ENCODE measurements at places on chromosomes 1 and 21.

GRCh38 chr1:74728736-74729135 lies 4.1 kb downstream of the CRYZ start:
- DNase-seq = no peak

DNA sequence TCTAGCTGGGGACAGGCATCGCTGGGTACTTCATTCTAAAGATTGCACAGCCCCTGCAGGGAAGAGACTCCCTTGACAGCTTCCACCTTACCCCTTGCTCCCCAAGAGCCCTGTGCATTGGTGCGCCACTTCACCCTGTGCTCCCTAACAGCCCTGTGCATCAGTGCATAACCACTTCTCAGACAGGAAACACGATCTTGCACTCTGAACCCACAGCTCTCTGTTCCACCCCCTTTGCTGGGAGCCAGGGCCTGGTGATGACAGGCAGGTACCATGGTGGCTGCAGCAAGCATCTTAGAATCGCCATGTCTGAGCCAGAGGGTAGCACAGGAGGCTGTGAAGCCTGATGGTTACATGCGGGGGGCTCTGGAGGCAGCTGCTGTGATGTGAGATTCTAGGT lies 5.0 kb downstream of the ALPL start:
- no peak for DNase-seq

DNA sequence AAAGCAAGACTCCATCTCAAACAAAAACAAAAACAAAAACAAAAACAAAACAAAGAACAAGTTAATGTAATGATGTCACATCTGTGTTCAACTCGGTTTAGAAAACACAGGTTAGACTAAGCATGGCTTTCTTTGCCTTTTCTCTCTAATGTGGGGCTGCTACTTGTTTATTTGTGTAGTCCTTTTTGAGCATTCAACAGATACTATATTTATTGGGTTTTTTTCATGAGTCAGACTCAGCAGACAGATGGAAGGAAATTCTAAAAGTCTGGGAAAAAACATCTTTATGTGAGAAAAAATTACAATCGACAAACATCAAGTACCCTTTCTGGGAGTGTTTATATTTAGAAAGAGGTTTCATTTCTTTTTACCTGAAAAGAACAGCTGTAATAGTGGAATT lies 22.3 kb upstream of the OTUD3 start:
- no peak for DNase-seq

DNA sequence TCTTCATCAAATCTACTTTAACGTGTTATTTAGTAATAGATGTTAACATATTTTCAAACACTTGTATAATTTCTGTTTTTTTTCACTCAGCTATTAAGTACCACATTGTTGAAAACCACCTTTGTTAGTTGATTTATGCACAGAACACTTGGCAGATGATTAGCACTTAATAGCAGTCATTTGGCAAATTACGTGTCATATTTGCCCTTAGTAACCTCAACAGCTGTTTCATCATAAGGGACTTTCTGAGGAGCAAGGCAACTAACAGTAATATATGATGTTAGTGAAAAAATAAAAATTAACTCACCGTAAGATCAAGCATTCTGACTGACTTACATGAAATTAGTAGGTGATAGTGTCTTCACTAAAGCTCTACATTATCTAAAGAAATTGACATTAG lies 186.4 kb downstream of the HMCN1 start:
- DNase-seq = no peak

- DNase-seq = no peak
These were observed 3.6 kb downstream of the FAM89A start for GRCh38 chr1:231036416-231036815.

DNA sequence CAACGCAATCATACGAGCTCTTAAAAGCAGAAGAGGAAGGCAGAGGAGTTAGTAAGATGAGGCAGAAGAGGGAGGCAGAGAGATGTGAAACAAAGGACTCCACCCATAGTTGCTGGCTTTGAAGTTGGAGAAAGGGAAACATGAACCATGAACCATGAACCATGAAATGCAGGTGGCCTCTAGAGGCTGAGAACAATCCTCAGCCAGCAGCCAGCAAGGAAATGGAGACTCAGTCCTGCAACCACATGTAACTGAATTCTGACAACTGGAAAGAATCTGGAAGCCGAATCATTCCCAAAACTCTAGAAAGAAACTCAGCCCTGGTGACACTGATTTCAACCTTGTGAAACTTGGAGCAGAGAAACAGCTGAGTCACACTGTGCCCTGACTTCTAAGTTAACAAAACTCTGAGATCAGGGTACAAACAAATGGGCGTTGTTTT lies 10.1 kb downstream of the DIPK1A start:
- no peak for DNase-seq

DNA sequence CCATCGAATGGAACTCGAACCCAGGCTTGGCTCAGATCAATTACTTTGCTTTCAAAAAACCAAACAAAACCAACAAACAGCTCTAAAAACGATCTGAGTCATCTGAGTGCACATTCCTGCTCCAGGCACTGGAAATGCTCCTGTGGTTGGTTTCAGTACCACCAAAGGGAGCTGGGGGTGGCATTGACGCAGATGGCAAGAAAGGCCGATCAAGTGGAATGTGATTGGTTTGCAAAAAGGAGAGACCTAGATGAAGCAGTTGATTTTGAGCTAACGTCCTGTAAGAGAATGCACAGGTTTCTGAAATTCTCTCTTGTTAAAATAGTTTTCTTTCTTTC lies 39.5 kb downstream of the PIK3CD start:
- no peak for DNase-seq

- no peak for DNase-seq
These were observed 4.0 kb downstream of the ACTL8 start for GRCh38 chr1:17759114-17759513.

GRCh38 chr1:209755926-209756614 lies at the start of gene TRAF3IP3:
TSS of gene TRAF3IP3 (plus strand) at chr1:209756053. CDS start at chr1:209760040, 3,987 bp downstream.
- DNase-seq = no peak

DNA sequence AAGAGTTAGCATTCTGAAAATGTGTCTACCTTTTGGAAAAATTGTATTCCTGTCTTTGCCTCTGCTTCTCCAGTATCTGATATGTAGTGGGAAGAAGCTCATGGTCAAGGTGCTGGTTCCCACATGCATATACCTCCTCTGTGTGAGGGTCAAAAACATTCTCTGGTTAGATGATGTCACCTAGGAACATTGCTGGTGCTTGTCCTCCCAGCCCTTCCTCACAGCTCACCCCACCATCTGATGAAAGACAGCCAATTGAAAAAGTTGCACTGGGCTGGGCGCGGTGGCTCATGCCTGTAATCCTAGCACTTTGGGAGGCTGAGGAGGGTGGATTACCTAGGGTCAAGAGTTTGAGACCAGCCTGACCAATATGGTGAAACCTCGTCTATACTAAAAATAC lies 154.4 kb downstream of the NR5A2 start:
- DNase-seq = no peak

DNA sequence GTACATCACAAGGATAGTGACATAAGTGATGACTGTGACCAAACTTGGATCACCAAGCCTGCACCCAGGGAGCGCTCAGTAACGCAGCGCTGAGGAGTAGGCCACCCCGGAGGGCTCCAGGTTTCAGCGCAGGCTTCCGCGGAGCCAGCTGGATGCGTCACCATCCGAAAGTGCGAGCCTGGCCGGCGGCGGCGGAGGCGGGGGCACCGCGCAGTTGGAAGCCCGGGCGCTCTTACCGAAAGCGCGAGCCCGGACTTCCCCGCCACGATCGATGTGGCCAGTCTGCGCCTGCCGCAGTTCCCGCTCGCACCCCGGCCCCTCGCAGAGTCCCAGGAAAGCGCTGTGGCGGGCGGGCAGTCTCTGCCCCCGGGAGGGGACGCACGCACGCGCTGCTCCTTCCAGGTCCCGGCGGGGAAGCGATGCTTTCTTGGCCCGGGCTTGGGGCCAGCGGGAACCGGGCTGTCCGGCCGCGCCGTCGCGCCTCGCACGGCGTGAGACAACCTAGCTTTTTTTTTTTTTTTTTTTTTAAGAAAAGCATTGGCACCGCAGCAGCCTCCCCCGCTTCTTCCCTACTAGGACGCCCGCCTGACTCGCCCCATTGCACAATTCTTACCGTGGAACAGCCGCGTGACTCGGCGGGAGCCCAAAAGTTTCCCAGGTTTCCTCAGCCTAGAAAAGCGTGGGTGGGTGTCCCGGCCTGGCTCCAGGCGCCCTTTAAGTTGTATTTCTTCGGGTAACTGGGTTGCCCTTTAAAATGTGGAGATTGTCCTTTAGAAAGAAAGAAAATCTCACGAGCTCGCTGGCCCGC lies 36.4 kb upstream of the JAK1 start:
- peak; percentile 34 for DNase-seq

DNA sequence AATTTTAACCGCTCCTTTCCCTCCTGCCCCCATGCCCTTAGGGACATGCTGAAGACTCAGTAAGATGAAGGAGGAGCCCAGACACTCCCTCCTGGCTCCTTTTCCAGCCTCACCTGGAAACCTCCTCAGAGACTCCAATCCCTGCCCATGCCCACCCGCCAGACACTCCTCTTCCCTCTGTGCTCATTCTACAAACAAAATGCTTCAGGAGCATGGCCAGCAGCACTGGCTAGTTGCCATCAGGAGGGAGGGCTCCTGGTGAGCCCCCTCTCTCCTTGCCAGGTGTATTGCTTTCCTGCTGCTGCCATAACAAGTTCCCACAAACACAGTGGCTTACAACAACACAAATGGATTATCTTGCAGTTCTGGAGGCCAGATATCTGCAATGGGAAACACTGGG lies 126.1 kb downstream of the PSMG1 start:
- DNase-seq = no peak

GRCh38 chr1:207867136-207868109 lies 43.5 kb downstream of the CD34 start:
- DNase-seq = no peak

- DNase-seq = no peak
These were observed 57.0 kb downstream of the SLC22A15 start for GRCh38 chr1:116033322-116033721.

DNA sequence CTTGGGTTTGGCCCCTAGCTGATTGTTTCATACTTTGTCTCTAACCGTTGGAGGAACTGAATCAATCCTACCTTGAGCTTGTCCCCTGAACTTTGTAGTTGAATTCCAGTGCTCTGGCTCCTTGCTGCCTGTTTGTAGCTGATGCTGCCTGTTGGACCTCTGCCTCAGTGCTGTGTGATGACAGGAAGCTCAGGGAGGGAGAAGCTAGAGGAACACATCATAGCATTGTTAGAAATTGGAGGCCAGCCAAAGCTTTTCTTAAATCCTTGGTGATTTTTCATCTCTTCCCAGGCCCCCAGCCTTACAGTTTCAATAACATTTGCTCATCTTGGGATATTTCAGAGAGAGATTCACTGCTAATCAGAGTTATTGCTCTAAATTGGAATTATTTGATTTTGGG lies 34.0 kb downstream of the MACF1 start:
- DNase-seq = no peak

DNA sequence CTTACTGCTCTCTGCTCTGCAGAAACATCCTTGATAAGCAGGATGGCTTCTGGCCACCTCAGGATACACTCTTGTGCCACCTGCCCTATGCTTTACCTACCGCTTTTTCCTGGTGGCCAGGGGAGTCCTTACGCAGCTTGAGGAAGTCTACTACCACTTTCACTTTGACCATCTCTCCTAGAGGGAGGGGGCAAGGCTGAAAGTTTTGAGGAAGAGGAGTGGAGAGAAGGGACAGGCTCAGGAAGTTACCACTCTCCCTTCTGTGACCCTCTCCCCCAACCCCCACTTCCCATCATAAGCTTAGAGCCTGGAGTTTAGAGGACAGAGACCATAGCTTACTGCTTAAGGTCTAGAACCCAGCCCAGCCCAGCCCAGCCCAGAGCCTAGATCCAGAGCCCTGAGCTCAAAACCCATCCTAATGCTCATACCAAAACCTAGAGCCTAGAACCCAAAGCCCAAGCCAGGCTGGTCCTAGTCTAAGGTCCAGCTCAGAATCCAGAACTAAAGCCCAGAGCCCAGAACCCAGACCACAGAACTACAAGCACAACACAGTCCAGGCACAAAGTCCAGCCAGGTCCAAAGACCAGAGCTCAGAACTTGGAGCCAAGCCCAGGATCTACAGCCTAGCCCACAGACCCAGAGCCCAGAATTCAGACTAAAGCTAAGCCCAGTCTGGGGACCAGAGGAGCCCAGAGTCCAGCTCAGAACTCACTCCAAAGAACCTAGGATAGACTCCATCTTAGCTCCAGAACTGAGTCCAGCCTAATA lies 18.0 kb upstream of the MFSD2A start:
- DNase-seq = no peak

DNA sequence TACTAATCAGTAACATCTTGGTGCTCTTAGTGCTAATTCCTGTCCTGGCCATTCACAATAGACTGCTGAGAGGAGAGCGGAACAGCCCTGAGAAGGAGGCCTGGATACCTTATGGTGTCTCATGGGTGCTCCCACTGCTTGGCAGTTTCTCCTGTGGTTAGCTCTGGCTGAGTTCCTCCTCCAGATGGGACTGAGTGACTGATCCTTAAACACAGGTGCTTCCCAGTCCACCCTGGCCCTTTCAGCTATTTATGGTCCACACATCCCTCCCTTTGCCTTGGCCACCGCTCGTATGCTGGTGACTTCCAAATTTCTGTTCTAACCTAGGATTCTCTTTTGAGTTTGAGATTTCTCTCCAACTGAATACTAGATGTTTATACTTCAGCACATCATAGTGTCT lies 157.0 kb upstream of the CACNA1E start:
- DNase-seq = no peak

- DNase-seq = no peak
These were observed 86.7 kb downstream of the FMN2 start for GRCh38 chr1:240178366-240178765.

GRCh38 chr1:109785446-109786111 lies 21.9 kb upstream of the EPS8L3 start:
- DNase-seq = no peak

DNA sequence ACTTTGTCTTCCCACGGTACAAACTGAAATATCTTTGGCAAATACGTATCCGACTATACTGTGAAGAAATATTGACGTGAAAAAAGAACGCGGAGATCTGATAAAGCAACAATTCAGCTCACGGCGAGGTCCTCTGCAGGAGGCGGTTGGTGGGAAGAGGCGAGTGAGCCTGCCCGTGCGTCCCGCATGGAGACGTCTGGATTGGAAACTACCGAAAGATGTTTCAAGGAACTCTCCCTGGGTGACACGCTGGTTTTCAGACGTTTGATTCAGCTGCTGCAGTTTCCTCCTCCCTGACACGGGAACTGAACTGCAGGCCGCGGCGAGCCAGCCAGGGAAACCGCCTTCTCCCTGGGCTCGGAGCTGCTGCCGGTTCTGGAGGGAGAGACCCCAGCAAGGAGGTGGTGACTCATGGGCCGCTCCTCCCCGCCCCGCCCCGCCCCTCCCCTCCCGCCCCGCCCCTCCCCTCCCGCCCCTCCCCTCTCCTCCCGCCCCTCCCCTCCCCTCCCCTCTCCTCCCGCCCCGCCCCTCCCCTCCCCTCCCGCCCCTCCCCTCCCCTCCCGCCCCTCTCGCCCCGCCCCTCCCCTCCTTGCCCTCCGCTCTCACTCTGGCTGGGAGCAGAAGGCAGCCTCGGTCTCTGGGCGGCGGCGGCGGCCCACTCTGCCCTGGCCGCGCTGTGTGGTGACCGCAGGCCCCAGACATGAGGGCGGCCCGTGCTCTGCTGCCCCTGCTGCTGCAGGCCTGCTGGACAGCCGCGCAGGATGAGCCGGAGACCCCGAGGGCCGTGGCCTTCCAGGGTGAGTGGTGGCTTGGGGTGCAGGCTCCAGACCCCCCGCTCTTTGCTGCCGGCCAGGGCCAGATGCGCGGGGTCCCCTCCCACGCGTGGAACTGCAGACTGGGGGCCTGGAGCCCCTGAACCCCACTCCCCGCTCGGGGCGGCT lies at the start of gene COL6A1:
TSS of gene COL6A1 (plus strand) at position 620 of the 941 bp plus-strand sequence. CDS start at position 701, 81 bp downstream.
- peak; percentile 73 for DNase-seq

All from renal cortex interstitium (tissue), 15 donors.